ENCODE measurements at places on chromosomes 5 and 9. TPM values are rescaled to one million over a fixed set of nuclear protein-coding genes. Genes with fewer than 3 reads are reported as not detected.

Gene FOXD4L3
- total RNA-seq: 0.78 TPM

Gene CCDC152
- 0.81 TPM for total RNA-seq

Gene CD72
- total RNA-seq: 9.9 TPM

Gene CARTPT
- total RNA-seq: not detected

Gene ABCA1
- total RNA-seq: 48.1 TPM

Gene MTREX
- total RNA-seq: 42.4 TPM

Gene MYMK
- not detected for total RNA-seq

Gene SPINK7
- not detected for total RNA-seq

Gene CFAP157
- total RNA-seq: 0.27 TPM

Gene HTR1A
- total RNA-seq: not detected

Gene PITX1
- total RNA-seq: not detected

Gene DND1
- 0.54 TPM for total RNA-seq

Gene PRDM12
- not detected for total RNA-seq

Gene KIAA0825
- total RNA-seq: 4.3 TPM

Gene ARL14EPL
- 1.7 TPM for total RNA-seq

Gene TPD52L3
- total RNA-seq: not detected

Gene SLC1A1
- 7.3 TPM for total RNA-seq

Gene TMEM8B
- total RNA-seq: 14.6 TPM

Gene GHR
- total RNA-seq: 12.8 TPM

Gene RASEF
- total RNA-seq: 6.6 TPM

Gene PCDHA12
- total RNA-seq: 0.21 TPM

Gene RAD23B
- total RNA-seq: 33.3 TPM

Gene ECSCR
- 35.6 TPM for total RNA-seq

Gene PCDHGA10
- total RNA-seq: 14.4 TPM

Gene C5orf46
- 50.6 TPM for total RNA-seq

Gene GNA14
- total RNA-seq: 5.8 TPM

Gene ADGRV1
- total RNA-seq: not detected

Gene IFNA21
- not detected for total RNA-seq

All from thoracic aorta (tissue), 2 donors.